ENCODE measurements at places on chromosomes 7 and 10.

DNA sequence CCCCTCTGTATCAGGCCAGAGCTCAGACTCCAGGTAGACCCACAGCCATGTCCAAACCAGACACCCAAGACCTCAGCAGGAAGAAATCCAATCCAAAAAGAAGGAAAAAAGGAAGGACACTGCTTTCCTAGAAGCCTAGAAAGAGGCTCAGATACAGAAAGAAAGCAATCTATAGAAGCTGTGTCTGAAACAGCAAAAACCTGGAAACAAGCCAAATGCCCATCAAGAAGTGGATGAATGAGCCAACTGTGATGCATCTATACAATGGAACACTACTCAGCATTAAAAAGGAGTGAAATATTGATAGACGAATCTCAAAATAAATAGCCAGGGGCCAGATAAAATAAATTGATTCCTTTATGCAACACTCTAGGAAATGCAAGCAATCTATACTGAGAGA, 31.6 kb downstream of the GRB10 start:
- DNase-seq = no peak

- DNase-seq = no peak
These were observed 48.6 kb upstream of the SLIT1 start for GRCh38 chr10:97234400-97234799.

GRCh38 chr10:11478807-11479206, 132.6 kb downstream of the USP6NL start:
- DNase-seq = no peak

DNA sequence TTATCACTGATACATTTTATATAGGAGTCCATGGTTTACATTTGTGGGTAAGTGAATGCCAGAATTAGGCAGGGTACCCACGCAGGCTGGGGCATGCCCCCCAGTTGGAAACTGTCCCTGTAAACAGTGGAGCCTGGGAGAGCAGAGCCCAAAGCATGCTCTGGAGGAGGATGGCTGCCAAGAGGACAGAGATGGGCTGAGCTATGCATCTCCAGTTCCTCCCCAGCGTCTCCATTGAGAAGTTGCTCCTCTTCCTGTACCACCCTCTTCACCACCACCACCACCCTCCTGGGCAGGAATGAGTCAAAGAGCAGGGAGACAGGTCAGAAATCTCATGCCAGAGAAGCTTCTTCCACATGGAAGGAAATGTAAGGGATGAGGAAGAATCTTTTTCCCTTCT, 67.7 kb upstream of the KMT2E start:
- DNase-seq = no peak

DNA sequence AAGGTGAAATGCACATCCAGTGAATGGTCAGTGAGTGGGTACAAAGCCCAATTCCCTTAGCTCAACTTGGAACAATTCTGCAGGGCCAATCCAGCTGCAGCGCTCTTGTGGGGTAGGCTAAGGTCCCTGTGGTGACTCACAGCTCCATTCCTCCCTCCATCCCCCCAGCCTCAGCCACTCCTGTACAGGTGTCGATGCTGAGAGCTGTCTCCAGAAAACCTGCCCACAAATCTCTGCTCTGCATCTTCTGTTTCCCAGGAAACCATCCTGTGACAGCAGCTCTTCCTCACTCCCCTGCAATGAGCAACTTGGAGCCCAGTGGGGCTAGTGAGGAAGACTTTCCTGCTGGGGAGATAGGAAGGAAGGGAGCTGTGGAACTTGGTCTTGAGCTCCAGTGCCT, 244.7 kb upstream of the GPR26 start:
- DNase-seq = no peak
